ENCODE measurements at places on chromosomes 3 and 15.
A peak's percentile ranks its signal among the peaks of the same experiment; 100 is the strongest.

- no peak for DNase-seq
These were observed 4.3 kb downstream of the PROS1 start for GRCh38 chr3:93969443-93969842.

- no peak for DNase-seq
These were observed 45.2 kb downstream of the CCNB2 start for GRCh38 chr15:59150185-59150584.

DNA sequence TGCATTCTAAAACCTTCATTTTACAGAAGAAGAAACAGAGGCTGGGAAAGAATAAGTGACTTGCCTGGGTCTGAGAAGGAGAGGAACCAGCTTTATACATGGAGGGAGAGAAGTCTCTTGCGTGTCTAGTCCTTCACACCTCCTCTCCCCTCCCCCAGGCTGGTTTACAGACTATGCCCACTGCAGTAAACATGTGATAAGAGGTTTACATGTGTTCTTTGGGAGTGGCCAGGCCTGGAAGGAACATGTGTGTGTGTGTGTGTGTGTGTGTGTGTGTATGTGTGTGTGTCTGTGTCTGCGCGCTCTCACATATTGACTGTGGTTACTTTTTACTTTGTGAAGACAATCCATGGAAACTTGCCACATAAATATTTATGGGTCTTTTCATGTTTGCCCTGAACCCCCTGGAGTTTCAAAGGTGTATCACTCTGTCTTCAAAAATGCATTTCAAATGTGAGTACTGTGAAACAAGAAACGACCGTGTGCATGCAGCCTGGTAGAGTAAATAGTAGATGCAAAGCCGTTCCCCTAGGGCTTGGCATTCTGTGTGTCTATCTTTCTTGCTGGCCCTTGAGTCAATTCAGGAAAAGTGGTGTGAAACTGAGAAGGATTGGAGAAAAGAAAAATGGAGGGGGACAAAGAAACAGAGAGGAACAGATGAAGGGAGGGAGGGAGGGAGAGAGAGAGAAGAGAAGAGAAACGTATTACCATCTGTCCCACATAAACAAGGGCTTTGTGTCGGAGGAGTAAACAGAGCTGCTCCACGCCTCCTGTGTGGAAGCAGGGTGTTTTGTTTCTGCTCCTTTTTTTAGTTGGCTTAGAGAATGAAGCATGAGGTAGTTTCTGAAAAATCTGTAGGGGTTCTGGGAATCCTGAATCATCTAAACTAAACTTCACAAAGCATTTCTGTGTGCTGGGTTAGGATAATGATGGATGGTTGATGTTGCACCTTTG, 51.7 kb downstream of the CLDN11 start:
- DNase-seq, result no peak

GRCh38 chr3:110752307-110752706, 319.3 kb upstream of the NECTIN3 start:
- DNase-seq, result no peak

GRCh38 chr3:66450390-66451022, 50.3 kb downstream of the LRIG1 start:
- no peak for DNase-seq

- no peak for DNase-seq
These were observed 156.7 kb downstream of the DIPK2A start for GRCh38 chr3:144128108-144128892.

DNA sequence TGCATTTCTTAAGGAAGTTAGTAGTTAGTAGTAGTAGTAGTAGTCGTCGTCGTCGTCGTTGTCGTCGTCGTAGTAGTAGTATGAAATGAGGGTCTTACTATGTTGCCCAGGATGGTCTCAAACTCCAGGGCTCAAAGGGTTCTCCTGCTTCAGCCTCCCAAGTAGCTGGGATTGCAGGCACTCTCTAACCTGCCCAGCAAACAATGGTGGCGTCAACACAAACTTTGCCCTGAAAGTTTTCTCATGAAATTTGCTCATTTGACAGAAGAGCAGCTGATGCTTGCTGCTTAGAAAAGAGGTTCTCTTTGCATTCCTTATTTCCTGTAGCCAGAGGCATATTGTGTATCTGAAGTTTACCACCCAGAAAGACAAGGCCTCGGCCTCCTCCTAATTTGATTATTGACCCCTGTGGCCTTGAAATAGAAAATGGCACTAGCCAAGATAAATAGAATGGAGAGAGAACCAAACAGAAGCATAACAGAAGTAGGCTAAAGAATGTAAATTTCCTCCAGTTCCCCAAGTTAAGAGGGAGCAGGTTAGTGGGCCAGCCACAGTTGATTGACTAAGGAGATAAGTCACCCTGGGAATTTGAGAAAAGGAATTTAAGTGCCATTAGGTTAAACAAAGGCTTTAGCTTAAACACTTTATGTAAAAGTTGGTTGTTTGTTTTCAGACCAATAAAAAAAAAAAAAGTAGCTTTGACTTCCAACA, 166.2 kb upstream of the ROBO2 start:
- no peak for DNase-seq

GRCh38 chr15:65947041-65947440, 77.8 kb downstream of the RAB11A start:
- DNase-seq, result no peak

GRCh38 chr3:61250784-61251173, 473 bp downstream of the FHIT start:
- no peak for DNase-seq

- DNase-seq, result no peak
These were observed 23.1 kb downstream of the NEDD4 start for GRCh38 chr15:55970286-55970685.

- no peak for DNase-seq
These were observed 30.2 kb upstream of the SLCO2A1 start for GRCh38 chr3:134059671-134060560.

DNA sequence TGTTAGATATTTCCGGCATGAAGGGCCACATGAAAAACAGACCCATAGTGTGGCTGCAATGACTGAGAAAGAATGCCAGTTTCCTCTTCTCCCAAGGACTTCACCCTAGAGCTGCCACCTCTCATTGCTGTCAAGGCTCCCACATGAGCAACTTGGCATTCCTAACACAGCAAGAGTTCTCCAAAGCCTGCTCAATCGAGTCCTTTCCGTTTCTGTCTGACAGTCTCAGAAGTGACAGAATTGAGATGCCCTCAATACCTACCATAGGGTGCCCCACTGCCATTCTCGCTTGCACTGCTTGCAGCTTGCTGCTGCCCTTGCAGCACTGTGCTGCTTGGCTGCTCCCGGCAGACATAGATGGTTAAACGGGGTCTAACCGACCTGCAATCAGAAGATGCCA, 44.3 kb downstream of the UBP1 start:
- DNase-seq, result no peak

- no peak for DNase-seq
These were observed 50.0 kb upstream of the NPHP3 start for GRCh38 chr3:132772252-132772651.

GRCh38 chr3:9311228-9311627, 51.6 kb upstream of the THUMPD3 start:
- DNase-seq, result no peak

- DNase-seq, result no peak
These were observed 1438.2 kb downstream of the ZPLD1 start for GRCh38 chr3:103873021-103873420.

DNA sequence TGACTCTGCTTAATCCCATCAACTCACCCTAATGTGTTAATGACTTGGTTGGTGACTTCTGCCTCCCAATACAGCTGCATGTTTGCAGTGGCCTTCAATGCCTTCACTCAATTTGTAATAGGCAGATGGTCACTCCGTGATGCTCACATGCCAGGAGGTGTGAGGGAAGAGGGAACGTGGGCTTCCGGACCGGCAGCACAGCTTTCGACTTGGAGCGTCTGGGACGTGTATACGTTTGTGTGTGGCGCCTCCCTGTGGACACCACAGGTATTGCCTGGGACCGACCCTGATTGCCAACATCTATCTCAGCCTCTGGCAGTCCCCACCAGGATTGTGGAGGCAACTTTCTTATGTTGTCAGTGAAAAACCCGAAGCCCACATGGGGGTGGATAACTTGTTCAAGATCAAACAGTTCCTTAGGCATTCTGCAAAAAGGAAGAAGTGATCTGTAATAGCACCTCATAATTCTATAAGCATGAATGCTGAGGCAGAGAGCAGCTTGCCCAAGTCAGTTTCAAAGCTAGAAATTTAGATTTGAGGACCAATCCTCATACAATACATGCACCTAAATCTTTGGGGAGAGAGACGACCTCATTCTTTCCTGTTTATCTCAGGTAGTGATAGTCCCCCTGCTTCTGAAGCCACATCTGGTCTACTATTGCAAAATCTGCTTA, 16.9 kb downstream of the MRPL46 start:
- DNase-seq, result peak; percentile 13

- DNase-seq, result no peak
These were observed 51.7 kb downstream of the PHLDB2 start for GRCh38 chr3:111910806-111911205.

DNA sequence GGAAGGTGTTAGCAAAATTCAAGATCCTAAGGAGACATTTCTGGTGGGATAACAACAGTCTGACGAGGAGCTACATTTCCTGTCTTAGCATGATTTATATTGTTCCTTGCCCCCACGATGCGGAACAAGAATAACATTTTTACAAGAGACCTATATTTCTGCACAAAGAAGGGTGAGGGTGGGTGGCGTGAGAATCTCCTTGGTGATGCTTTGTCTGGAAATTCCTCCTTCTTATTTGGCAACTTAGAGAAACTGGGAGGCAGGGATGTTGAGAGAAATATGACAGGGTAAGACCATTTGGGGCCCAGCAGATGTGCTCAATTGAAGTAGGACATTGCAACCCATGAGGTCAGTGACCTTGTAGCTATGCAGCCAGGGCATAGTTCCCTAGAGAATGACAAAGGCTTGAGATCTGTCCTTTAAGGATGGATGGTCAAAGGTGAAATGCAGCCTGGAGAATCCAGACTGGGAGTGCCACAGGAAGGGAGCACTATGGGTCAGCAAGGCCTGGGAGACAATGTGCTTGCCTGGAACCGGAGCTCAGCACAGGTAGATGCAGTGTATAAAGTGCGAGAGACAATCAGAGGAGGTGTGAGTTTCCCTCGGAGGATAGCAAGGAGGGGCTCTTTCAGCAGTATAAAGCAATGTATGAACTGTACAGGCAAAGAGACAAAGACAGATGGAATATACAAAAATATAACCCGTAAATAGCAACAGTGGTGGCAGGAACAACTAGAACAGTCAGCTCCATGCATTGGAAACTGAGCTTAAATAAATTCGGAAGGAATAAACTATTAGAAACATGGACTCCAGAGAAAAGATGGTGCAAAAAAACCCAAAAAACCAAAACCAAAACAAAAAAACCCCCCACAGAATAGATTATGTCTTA, 317.6 kb upstream of the TBL1XR1 start:
- no peak for DNase-seq

- DNase-seq, result no peak
These were observed 3.3 kb downstream of the ADAM10 start for GRCh38 chr15:58746174-58746573.

All from CD8-positive, alpha-beta memory T cell (primary cell).